ENCODE measurements at places on chromosomes 11 and 22.

DNA sequence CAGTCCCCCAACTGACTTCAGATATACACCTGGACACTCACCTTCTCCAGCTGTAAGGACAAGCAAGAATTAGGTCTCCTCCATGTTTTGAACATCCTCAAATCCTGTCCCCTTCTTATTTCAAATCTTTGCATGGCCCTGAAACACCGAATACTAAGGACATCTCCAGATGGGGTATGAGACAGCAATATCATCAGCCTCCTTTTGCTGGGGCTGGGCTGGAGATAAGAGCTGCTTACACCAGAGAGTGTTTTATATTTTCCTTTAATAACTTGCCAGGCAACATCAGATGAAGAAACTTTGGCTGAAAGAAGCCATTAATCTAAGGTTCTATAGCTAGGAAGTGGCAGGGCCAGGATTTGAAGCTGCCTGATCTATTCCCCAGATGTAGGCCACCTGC lies 21.6 kb downstream of the TUG1 start:
- DNase-seq, result no peak

DNA sequence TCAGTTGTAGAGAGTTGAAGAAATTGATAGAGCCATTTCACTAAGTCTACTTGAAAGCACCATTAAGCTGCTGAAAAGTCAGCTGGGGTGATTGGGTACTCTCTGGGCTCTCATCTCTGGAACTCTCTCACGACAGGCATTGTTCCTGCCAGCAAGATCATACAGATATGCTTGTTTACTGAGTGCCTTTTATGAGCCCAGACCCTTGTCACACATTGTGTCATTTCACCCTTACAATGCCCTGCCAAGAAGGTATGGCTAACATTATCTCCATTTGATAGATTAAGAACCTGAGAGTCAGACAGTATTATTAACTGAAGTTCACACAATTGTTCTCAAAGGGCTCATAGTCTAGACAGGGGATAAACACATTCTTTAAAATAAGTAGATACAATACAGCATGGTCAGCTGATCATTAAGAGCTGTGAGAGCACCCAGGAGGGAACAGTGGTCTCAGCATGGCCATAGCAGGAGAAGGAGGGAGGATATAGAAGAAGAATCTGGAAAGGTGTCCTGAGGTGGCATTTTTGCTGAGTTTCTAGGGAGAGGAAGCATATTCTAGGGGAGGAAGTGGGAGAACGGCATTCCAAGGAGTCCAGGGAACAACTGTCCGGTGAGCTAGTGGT lies 580.5 kb downstream of the INSC start:
- no peak for DNase-seq

DNA sequence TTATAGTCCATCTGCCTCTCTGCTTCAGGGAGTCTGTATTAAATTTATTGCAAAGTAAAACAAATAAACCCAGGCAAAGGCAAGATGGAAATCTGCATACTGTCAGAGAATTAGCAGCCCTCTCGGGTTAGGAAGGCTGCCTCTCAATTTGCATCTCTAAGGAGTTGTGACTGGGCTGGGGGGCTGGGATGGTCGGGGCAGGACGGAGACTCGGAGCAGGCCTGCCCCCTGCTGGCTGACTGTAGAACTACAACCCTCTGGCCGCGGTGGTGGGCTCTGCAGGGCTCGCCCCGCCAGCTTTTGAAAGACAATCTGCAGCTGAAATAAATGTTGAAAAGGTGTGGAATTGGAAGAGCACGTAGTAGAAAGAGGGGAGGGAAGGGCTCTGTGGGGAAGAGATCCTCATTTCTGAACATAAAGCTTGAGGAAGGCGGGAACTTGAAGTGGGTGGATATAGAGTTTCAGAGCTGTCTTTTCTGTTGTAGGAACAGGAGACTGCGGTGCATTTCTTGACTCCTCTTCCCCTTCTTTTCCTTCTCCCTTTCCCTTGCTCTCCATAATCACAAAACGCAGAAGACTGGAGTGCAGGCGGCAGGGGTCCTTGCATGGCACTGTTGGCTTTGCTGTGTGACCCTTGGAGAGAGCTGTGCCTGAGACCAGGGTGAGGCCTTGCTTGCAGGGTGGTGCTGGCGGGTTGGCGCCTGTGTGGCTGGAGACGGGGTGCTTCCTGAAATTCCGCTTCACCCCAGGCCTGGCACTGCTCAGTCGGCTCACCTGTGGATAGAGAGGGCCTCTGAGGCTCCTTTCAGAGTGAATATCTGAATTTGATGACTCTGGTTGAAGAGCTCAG lies 22.6 kb upstream of the PKNOX2 start:
- DNase-seq, result peak; percentile 55

- DNase-seq, result no peak
These were observed 16.9 kb upstream of the CD81 start for GRCh38 chr11:2360081-2360642.

DNA sequence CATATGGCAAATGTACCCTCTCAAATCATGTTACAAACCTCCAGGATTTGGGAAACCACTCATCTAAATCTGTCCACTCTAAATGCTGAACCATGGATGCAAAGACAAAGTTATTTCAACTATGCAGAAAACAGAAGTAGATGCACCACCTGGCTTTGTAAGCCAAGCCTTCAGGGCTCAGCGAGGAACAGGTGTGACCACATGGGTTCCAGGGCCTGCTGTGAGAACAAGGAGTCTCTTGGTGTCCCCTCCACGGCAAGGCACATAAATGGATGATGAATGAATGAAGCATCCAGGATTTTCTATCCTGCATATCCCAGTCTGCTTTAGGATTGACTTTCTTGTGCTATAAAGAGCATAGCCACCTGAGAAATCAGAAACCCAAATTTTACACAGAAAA lies 284.5 kb downstream of the LARGE1 start:
- no peak for DNase-seq

DNA sequence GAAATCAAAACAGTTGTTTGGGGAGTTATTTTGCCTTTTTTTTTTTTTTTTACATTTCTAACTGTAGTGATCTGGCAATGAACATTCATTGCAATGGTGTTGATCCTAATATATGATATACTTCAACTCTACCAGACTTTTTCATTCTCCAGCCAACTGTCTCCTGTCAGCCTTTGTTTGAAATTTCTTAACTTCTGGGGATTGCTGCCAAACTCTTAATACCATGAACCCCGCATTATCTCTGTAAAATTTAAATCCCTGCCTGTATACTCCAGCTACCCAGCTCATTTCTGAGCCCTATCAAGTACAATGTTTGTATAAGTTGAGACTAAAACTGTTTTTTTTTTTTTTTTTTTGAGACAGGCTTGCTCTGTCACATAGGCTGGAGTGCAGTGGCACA lies 280.7 kb downstream of the TTC28 start:
- no peak for DNase-seq

GRCh38 chr22:20439928-20440575 lies 2.4 kb upstream of the SCARF2 start:
- DNase-seq, result no peak

All from stimulated activated CD8-positive, alpha-beta memory T cell treated with anti-CD3 and anti-CD28 coated beads, Interleukin-2, amount 100 ng/mL, for 48 hours (primary cell).